HCEC 1CT (cell line): ENCODE measurements at places on chromosomes 12 and 14.
A peak's percentile ranks its signal among the peaks of the same experiment; 100 is the strongest.

- DNase-seq: no peak
These were observed 24.7 kb downstream of the ISCA2 start for GRCh38 chr14:74518221-74518620.

DNA sequence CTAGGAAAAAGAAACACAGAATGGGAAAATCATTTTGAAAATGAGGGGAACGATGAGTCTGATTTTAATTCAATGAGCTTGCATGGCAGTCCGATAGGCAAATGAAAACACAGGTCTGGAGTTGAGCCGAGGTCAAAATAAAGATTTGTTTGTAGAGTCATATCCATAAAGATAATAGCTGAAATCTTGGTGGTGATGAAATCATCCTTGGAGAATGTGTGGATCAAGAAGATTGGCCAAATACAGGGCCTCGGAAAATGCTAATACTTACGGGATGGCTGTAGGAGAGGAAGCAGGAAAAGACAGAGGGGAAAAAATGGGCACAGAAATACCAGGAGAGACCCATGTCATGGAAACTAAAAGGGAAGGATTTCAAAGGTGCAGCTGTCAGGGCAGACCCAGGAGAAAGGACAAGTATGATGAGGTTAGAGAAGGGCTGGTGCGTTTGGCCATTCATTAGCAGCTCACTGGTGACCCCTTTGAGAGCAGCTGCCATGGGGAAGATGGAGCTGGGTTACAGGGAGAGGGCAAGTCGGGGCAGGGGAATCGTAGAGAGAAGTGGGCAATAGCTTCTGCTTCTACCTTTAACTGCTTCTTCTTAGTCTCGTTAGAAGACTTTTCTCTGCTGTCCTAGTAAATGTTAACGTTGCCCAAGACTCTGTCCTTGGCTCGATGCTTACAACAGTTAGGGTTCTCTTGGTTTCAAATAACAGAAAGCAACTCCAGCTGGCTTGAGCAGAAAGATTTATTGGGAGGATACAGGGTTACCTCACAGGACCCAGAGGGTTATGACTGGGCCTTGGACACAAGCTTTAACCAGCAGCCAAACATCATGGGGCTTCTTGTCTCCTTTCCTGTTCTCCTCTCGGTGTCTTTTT, 161.8 kb downstream of the EFCAB11 start:
- DNase-seq: no peak

- DNase-seq: no peak
These were observed 1.4 kb downstream of the MYBPC1 start for GRCh38 chr12:101596172-101596571.

DNA sequence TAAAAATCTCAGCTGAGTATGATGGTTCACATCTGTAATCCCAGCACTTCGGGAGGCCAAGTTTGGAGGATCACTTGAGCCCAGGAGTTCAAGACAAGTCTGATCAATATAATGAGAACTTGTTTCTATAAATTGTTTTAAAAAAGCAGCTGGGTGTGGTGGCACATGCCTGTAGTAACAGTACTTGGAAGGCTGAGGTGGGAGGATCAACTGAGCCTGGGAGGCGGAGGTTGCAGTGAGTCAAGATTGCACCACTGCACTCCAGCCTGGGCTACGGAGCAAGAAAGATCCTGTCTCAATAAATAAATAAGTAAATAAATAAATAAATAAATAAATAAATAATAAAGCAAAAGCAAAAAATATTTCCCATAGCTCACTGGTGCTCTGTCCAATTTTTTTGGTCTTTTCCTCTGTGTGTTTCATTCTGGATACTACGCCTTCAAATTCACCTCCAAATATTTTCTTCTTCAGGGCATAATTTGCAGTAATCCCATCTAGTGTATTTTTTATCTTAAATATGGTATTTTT, 32.7 kb upstream of the SNX6 start:
- DNase-seq: no peak

DNA sequence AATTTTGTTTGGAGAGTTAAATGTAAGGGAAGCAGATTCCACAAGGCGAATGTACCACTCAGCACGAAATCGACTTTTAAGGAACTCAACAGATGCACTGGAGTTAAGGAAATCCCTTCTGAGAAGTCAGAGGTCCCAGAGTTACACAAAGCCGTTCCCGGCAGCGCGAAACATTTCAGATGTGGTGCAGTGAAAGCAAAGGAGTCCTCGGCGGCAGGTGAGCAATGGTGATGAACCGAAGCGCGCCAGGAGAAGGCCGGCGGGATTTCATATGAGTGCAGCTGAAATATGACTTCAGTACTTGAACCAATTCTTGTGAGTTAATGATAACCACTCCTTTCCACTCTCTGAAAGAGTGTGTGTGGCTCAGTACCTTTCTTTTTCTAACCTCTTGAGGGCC, 183.2 kb downstream of the GRIP1 start:
- DNase-seq: no peak

GRCh38 chr12:24034160-24034559, 84.7 kb upstream of the SOX5 start:
- peak; percentile 60 for DNase-seq

GRCh38 chr14:65940056-65940735, 527.7 kb downstream of the FUT8 start:
- DNase-seq: no peak

- DNase-seq: no peak
These were observed 187.5 kb downstream of the RBM19 start for GRCh38 chr12:113778432-113779132.

DNA sequence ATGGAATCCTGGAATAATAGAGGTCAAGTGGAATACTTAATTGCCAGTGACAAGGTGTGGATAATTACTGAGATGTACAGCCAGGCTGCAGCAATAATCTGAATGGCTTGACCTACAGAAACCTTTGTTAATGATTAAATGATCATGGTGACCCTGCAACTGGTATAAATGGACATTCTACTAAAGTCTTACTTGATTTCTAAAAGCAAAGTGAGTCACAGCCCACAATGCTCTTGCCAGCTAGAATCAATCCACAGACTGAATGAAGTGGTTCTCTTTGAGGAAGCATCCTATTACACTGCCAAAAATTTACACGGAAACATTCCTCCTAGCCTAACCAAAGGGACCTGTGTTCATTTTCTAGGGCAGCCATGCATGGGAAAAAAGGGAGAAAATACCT, 518.5 kb downstream of the SOX5 start:
- DNase-seq: no peak

- peak; percentile 5 for DNase-seq
These were observed 332.0 kb downstream of the CACNA1C start for GRCh38 chr12:2384533-2385351.

GRCh38 chr12:105420046-105420445, 89.6 kb downstream of the C12orf75 start:
- DNase-seq: no peak

- DNase-seq: no peak
These were observed 54.4 kb upstream of the PRMT8 start for GRCh38 chr12:3436461-3437065.

GRCh38 chr12:1305791-1306500, 288.4 kb downstream of the FBXL14 start:
- no peak for DNase-seq

DNA sequence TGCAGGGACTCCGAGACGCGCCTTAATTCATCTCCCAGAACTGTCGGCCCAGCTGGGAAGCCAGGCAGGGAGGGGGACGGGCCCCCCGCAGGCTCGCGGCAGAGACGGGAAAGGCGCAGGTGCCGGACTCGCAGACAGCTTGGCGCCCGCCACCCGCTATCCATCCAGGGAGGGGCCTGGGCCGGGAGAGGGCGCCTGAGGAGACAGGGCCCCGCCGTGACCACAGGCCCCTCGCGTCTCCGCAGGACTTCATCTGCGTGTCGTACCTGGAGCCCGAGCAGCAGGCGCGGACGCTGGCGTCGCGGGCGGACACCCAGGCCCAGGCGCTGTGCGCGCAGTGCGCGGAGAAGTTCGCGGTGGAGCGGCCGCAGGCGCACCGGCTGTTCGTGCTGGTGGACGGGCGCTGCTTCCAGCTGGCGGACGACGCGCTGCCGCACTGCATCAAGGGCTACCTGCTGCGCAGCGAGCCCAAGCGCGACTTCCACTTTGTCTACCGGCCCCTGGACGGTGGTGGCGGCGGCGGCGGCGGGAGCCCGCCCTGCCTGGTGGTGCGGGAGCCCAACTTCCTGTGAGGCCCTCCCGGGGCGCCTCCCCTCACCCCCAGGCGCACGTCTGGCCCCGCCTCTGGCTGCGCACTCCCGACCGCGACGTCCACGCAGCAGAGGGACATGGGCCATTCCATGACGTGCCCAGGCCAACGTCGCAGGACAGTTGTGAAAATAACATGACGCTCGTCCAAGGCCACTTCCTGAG, 60.6 kb downstream of the LGMN start:
- no peak for DNase-seq

GRCh38 chr12:49565406-49566265, 2.3 kb downstream of the MCRS1 start:
- DNase-seq: no peak

DNA sequence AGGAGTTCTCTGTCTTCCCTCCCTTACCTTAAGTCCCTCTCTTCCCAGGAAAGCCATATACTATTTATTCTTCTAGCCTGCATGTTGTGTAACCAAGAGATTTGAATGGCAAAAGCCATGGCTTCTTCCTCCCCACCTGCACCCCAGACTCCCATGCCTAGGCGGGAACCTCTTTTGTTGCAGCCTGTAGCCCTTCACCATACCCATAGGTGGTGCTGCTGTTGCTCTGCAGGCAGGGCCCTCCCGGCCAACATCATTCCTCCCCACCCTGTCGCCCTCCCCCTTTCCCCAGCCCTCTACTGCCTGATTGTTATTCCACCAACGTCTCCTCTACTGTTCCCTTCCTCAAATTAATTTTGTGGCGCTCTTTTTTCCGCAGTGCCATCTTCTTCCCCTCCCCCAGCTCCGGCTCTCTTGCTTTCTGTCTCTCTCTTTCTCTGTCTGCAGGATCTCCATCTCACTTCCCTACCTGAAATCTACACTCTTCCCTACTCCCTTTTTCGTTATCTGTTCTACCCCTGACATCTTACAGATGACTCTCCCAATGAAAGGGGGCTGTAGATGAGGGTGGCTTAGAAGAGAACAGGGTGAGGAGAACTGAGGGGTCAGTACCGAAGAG, 13.8 kb downstream of the NGDN start:
- DNase-seq: peak; percentile 26

DNA sequence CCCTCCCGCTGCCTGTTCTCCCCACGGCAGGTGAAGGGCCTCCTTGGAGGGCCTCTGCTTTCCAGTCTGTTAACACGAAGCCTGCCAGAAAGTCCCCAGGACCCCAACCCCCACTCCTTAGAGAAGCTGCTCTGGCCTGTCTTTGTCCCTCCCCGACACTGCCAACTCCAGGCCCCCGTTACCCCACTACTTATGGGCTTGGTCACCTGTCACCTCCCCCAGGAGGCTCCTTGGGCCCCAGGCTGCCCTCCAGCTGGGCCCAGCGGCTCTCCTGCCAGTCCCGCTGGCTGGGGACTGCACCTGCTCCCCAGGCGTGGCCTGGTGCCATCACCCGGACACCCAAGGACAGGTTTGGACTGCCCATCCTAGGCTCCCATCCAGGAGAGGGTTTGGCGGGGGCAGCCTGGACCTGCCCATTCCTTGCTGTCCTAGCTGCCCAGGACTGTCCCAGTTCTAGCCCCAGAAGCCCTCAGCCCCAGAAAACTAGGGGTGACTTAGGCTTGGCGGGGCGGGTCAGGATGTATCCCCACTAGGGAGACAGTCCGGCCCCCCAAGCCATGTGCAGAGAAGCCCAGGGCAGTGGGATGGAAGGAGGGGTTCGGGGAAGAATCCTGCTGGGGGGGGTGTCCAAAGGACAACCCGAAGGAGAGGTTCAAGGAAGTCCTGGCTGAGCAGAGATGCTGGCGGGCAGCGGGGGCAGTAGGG, 155.7 kb upstream of the C14orf180 start:
- no peak for DNase-seq

DNA sequence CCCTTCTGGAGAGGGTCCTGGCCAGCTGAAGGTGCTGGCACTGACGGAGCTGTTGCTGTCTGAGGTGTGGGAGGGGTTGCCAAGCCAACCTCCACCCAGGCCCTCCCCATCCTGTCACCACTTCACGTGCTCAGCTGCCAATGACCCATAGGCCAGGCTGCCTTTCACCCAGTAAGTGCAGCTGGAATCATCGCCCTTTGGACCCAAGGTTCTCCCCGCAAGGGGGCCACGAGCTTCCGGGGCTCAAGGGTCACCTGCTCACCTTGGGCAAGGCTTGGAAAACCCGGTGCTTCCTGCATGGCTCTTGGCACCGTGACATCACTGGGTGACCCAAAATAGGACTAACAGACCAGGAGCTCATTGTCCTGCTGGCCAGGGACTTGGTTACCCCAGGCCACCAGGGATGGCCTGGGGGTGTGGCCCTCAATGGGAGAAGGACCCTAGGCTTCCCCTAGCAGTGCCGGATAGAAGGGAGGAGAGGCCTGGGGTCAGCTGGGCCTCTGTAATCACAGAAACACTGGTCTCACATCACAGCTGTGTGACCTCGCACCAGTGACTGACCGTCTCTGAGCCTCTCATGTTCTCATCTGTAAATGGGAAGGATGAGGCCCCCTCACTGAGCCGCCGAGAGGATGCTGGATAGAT, 51.3 kb downstream of the CCDC85C start:
- no peak for DNase-seq

DNA sequence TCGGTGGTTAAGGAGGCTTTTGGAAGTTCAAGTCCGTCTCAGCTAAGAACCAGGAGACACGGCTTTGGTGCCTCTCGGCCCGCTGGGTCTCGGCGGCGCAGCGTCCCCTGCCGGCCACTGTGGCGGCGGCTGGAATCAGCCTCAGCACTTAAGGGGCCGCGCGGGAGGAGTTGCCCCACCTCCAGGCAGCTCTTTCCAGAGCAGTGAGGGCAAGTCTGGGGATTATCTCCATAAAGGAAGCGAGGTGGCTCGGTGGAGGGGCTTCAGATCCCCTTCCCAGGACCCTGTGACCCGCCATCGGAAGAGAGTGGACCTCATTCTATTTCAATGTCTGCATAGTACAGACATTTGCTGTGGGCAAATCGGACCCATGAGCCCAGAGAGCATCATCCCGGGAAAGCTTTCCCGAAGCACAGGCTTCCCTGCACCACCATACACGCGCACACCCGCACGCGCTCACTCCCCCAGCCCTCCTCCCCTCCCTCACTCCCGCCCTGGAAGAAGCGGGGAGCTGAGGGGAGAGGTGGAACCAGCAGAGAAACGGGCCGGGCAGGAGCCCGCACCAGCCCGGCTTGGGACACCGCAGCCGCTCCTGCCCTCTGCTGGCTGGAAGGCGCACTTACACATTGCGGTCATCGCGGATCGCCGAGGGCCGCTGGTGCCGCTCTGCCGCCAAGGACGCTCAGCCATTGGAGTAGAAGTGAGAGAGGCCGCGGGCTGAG, 15.9 kb downstream of the RNASE2 start:
- DNase-seq: peak; percentile 79

DNA sequence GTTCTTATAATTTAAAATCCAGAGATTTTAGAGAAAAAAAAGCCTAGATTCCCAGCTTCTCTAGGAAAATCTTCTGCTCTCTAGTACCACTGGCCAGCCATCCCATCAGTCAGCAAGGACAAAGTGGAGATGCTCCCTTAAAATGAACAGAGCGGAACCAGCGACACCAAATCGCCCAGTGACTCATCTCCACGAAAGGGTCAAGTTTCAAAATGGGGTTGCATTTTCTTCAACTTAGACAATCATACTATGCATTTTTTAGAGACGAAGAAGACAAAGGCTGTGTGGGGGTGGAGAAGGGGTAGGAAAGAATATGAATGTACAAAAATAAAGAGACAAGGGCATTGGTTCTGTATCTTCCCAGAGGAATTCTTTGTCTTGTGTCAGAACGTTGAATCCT, 212.0 kb downstream of the SLC15A4 start:
- no peak for DNase-seq

GRCh38 chr12:14256121-14256520, 109.4 kb upstream of the ATF7IP start:
- no peak for DNase-seq

GRCh38 chr12:82082501-82082900, 275.7 kb downstream of the CCDC59 start:
- DNase-seq: no peak
